Mammary epithelial cell (primary cell): ENCODE measurements at places on chromosomes 12 and 14. TPM values are rescaled to one million over a fixed set of nuclear protein-coding genes. Genes with fewer than 3 reads are reported as not detected.

Gene ADCK1
- total RNA-seq, result 5.7 TPM

Gene AKAP3
- 1.1 and 1.5 TPM in 2 replicates for total RNA-seq

Gene TCTN2
- 3.2 and 8.8 TPM in 2 replicates for total RNA-seq

Gene DDIT3
- 28.3 TPM for total RNA-seq

Gene MYRFL
- 0.19 TPM in 1 of 2 replicates, not detected in the other for total RNA-seq

Gene IKZF4
- 2.2 TPM for total RNA-seq

Gene CD163
- total RNA-seq, result 0.17 TPM

Gene LRP1-AS
- total RNA-seq, result not detected in 2 replicates

Gene SLC10A1
- not detected for total RNA-seq

Gene ISM2
- total RNA-seq, result 0.17 TPM

Gene KCNMB4
- 1.0 TPM for total RNA-seq

Gene JAG2
- total RNA-seq, result 43.6 and 75.2 TPM in 2 replicates

DNA sequence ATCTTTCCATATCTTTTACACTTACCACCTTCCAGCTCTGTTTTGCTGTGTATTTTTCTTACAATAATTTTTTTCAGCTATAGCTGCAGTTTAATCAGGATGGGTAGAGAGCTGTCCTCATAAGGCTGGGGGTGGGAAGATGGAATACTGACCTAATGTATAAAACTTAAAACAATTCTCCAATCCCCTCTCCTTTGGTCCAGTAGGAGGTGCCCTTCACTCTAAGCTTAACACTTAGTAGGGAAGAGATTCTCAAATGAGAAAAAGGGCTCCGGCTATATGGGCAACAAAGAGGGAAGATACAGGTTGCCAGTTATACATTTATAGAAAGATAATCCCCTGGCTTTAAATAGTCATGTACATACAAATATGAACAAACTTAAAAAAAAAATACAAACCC lies 2.8 kb downstream of the ORMDL2 start:
- no peak for DNase-seq

GRCh38 chr14:88947646-88948598 lies 123.5 kb downstream of the TTC8 start:
- no peak for DNase-seq

GRCh38 chr12:111842556-111843396 lies 748 bp downstream of the MAPKAPK5 start:
- peak; percentile 29 for DNase-seq

DNA sequence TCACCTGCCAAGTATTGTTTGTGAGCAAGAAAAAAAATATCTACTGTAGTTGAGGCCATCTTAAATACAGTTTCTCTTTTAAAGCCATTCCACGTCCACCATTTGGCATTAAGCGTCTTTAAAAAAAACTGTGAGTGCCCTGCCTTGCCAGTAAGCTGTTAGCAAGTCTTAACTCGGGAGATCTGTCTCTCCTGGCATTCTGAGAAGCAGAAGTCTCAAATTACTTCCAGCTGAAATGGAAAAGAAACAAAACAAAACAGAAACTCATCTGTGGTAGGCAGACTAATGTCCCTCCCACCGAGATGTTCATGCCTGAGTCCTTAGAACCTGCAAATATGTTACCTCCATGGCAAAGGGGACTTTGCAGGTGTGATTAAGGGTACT lies 126.2 kb downstream of the CRADD start:
- peak; percentile 79 for DNase-seq

- DNase-seq, result no peak
These were observed 61.2 kb downstream of the SLC38A6 start for GRCh38 chr14:61042220-61042619.

DNA sequence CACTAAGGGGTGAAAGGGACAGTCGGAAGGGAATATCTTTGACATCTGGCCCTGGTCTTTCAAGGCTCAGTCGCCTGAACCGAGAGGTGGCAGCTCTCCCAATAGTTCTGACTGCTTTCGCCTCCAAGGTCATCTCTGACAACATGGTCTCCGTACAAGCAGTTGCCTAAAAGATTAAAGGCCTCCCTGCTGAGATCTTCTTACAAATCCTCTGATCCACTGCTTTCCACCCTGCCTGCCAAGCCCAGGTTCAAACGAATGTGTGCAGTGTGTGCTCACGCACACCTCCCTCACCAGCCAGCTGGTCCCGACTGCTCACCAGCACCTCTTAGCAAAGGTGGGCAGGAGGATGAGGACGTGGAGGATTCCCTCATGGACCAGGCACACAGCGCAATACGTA lies 10.4 kb downstream of the B4GALNT3 start:
- no peak for DNase-seq

- DNase-seq, result peak; percentile 100
These were observed 699.7 kb upstream of the TBX3 start for GRCh38 chr12:115383668-115384067.

GRCh38 chr12:60078026-60078425 lies 482.2 kb downstream of the SLC16A7 start:
- no peak for DNase-seq

- DNase-seq, result no peak
These were observed 43.4 kb downstream of the HSP90AA1 start for GRCh38 chr14:102043251-102044025.

- DNase-seq, result no peak
These were observed 281.5 kb downstream of the ZFP36L1 start for GRCh38 chr14:68511129-68512047.

- no peak for DNase-seq
These were observed 118.9 kb downstream of the SLC38A1 start for GRCh38 chr12:46149905-46150304.

DNA sequence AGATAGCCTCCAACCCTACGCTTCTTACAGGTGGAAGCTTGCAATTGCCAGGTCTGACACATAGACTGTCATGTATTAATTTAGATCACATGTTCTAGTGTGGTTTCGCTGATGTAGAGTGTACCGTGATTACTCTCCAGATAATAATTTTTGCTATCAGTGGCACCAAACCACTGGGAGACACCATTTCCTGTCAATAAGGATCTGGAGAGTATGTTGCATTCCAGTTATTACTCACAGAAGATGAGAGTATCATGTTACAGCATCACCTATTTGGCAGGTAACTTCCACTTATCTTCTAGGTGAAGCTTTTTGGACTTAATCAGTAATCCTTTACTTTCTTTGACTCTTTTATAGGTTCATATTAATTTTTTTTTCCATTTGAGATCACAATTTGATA lies 147.2 kb downstream of the HELB start:
- peak; percentile 90 for DNase-seq

DNA sequence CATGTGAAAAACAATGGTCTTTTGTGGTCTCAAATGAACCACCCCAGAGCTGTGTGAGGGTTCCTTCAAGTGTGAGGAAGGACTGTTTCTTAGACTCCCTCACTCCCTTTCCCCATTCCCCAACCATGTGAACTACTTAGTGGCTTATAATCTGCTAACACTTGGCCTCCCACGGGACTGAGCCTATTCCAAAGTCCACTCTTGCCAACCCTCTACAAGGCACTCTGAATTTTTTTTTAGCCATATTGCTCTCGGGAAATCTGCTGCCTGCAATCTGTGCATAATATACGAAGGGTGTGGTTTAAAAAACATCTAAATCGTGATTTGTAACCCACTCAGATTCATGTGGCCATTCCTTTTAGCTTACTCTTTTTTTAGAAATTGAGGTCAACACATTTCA lies 2.6 kb downstream of the SVOP start:
- no peak for DNase-seq

DNA sequence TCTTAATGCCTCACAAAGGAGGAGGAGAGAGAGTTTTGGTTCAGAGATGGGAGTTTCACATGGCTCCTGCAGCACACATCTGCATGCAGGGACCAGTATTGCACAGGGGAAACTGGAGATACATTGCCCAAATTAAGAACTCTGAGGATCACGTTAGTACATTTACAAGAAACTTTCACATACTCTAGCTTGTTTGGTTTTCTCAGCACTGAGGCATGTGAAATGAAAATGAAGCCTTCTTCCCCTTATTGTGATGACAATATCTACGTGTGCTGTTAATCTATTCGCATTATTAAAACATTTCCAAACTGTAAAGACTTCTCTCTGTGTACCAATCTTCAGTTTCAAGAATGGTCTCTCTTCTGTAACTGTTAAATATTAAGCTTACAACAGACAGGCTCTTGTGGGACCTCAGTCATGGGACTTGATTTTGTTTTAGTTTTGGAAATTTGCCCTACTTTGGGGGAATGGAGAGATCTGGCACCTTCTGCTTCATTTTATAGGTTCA lies 124.7 kb downstream of the DAAM1 start:
- DNase-seq, result no peak

DNA sequence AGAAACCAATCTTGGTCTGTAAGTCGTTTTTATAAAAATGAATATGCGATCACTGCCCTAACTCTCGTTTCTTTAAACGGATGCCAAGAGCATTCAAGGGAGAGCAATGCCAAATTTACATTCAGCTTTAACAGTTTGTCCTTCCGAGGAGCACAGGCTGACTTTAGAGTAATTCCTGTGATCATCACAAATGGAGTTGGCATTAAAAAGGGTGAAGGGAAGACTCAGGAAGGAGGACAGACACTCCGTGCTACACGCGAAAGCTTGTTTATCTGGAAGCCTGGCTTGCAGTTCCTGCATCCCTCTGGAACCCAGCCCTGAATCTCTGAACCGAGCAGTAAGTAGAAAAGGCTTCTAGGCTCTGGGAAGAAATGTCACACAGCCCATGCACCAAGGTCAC lies 78.4 kb downstream of the PAPOLA start:
- no peak for DNase-seq

GRCh38 chr14:101120641-101121507 lies 217.4 kb upstream of the RTL1 start:
- DNase-seq, result no peak

GRCh38 chr14:31159682-31160296 lies 47.8 kb downstream of the HECTD1 start:
- no peak for DNase-seq

DNA sequence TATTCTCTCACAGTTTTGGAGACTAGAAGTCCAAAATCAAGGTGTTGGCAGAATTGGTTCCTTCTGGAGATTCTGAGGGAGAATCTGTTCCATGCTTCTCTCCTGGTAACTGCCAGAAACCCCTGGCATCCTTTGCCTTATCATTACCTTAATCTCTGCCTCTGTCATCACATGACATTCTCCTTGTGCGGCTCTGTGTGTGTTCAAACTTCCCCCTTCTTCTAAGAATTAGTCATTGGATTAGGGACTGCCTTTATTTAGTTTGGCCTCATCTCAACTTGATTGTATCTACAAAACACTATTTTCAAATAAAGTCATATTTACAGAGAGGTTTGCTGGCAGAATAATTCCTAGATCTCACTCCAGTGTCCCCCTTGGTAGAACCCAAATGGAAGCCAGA lies 68.9 kb downstream of the ZNF641 start:
- DNase-seq, result peak; percentile 22
